NCI-H1694 treated with DMSO at 0.1 percent for 48 hours (cell line): ENCODE measurements at places on chromosomes 6 and 20.

DNA sequence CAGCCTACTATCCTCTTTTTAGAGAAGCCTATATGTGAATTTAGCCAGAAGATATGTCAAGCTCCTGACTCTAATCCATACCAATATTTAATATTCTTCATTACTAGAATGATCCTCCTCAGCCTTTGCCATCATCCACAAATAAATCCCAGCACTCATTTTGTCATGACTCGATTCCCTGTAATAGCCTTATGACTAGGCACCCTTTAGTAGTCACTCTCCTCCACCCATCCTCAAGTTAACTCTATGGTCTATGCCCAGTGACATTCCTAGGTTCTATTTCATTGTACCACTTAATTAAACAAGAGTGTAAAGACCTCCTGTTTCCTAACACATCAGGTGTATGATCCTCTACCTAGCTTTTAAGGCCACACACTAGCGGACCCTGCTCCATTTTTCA lies 450.4 kb upstream of the CITED2 start:
- no peak for DNase-seq

DNA sequence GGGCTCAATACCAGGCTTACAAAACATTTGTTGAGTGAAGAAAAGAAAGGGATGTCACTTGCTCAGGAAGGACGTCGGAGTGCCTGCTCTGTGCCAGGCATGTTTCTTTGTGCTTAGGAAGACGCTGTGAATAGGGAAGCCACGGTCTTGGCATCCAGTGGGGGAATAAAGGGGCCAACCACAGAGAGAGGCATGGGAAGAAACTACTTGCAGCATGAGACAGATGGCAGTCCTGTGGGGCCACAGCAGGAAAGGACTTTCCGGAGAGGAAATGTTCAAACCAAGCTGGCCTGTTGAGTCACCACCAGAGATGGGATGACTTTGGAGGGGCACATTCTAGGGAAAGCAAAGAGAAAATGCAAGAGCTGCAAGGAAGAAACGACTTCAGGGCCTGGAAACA lies 173.2 kb downstream of the CDH26 start:
- DNase-seq, result no peak

DNA sequence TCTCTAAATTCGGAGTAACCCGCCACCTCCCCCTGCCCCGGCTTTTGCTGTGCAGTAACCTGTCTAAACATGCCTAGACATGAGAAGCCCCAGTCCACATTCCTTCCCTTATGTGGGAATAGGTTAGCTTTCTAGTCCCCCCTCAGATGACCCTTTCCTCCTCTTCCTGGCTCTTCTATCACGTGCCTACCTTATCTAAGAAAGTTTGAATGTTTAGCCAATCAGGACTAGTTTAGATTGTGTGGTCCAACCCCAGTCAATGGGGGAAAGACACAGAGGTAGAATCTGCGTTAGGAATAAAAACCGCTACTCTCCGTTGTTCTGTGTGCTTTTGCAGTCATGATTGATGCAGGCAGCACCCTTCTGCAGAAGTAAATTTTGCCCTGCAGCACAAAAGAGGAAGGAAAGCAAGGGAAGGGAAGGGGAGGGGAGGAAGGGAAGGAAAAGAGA lies 69.0 kb upstream of the CD93 start:
- DNase-seq, result no peak

DNA sequence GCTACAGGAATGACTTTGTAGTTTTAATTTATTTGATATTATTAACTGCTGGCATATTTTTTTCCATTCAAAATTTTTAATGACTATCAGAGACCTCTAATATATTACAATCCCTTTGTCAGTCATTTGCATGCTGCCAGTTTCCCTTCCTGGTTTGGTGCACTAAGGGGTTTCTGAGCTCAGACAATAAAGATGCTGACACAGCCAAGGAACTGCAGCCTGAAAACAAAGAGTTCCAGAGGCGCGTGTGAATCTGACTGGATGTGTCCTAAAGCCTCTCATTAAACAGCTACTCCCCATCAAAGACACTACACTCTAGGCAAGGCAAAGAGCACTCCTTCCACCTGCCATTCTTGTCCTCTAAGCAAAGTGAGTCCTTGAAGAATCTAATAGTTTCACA lies 116.8 kb upstream of the DST start:
- no peak for DNase-seq

- no peak for DNase-seq
Observed at GRCh38 chr6:19734519-19734918, 102.7 kb upstream of the ID4 start.

DNA sequence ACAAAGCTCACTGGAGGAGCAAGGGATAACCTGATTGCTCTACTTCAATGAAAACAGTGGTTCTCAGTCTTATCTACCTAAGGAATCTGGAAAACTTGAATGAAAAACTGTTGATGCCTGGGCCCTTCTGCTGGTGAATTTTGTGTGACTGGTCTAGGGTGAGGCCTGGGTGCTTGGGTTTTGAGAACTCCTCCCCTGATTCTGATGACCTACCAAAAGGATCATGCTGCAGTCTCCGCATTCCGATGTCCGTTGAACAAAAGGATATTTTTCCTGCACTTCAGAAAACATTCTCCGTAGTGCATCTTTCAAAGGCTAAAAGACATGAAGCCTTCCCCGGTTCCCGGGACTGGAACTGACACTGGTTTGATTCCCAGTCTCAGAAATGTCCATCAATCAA lies 157.9 kb downstream of the SYNDIG1 start:
- no peak for DNase-seq

GRCh38 chr20:57664476-57664875 lies 44.2 kb upstream of the ZBP1 start:
- DNase-seq, result no peak

GRCh38 chr6:145815309-145816274 lies 997 bp upstream of the FBXO30 start:
- DNase-seq, result peak; percentile 17

DNA sequence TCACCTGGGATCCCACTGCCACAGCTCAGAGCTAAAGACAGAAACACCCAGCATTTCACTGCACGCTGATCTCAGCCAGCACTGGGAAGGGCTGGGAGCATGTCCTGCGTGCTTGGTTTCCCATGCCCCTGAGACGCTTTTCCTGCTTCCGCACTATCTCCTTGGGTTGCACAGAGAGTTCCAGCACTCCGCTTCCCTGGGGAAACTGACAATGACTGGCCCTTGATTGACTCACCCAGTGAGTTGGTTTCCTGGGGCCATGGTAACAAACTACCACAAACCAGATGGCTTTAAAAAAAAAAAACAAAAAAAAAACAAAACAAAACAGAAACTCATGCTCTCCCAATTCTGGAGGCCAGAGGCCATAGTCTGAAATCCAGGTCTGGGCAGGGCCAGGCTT lies 14.8 kb upstream of the MAS1L start:
- DNase-seq, result no peak

GRCh38 chr6:130955755-130956154 lies 107.3 kb downstream of the EPB41L2 start:
- no peak for DNase-seq

GRCh38 chr6:131250122-131250521 lies 114.9 kb downstream of the AKAP7 start:
- DNase-seq, result no peak

- DNase-seq, result no peak
Observed at GRCh38 chr20:29301624-29302259, 1955.7 kb upstream of the DEFB115 start.

- no peak for DNase-seq
Observed at GRCh38 chr6:83311231-83311630, 118.1 kb downstream of the RWDD2A start.

DNA sequence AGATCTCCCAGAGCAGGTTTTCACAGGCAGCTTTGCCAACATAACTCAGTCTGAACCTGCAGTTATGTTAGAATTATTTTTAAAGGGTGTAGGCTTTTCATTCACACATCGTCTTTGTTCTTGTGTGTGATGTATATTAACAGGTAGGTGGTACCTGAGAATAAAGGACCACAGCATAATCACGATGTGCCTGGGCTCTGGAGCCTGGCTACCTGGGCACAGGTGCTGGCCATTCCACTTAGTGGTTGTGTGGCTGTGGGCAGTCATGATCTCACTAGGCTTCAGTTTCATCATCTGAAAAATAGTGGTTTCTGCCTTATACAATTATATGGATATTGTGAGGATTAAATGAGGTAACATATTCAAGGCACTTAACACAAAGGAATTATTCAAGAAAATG lies 6.4 kb downstream of the CD109 start:
- DNase-seq, result no peak

DNA sequence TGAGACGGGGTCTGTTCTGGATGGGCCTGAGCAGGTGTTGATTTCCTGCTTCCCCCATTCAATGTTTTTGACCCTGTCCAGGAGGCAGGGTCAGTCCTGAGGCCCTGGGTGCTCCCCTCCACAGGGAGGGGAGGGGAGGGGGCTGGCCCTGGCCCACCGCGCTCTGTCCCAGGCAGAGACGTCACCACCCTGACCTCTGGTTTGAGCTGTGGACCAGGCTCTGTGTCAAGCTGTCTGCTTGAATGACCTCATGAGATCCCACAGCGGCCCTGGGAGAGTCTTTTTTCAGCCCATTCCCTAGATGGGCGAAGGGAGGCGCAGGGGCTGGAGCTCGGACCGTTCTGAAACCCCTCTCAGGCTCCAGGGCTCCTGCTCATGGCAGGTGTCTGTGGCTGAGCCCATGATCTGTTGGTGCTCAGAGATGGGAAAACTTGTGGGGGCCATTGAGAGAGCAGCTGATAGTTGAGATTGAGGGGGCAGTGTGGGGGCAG lies 8.9 kb upstream of the LKAAEAR1 start:
- DNase-seq, result no peak

- no peak for DNase-seq
Observed at GRCh38 chr20:44646023-44646640, 5.4 kb downstream of the ADA start.

- DNase-seq, result no peak
Observed at GRCh38 chr6:159972506-159973268, 3.8 kb downstream of the IGF2R start.

GRCh38 chr20:14732996-14733395 lies 395.6 kb upstream of the FLRT3 start:
- no peak for DNase-seq

- no peak for DNase-seq
Observed at GRCh38 chr6:2127484-2127911, 117.9 kb downstream of the GMDS start.

GRCh38 chr20:39225536-39225935 lies 263.4 kb downstream of the DHX35 start:
- no peak for DNase-seq

GRCh38 chr6:48186746-48187145 lies 75.7 kb upstream of the PTCHD4 start:
- no peak for DNase-seq

DNA sequence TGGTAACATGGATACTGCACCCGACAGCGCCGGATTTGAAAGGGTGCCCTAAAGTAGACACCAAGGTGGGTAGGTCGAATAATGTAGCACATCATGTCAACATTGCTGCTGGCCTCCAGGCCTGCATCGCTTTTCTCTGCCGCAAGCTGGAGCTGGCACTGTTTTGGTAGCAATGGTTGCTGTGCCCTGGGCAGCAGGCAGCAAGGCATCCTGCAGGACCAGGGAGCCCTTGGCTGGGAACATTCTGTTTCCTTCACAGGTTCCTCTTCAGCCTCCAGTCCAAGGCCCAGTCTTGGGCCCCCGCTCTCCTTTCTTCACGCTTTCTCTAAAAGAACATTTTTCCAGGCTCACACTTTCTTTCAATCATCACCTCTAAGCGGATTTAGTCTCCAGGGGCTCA lies 365.8 kb upstream of the JARID2 start:
- DNase-seq, result no peak

DNA sequence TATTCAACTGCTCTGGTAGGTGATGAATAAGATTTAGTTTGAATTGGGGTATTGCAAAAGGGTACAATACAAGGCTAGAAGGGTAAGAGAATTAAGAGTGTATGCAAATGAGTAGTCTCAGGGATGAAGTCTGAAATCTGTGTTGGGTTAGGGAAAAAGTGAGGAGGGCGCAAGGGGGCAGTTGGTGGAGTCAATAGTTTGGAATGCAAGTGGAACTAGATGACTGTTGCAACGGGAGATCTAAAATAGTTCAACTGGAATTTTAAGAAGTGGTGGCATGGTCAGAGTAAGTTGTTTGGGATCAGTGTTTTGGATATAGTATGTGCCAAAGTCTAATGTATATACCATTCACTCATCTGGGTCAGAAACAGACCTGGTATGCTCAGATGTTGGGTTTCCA lies 329.6 kb downstream of the GJA1 start:
- DNase-seq, result no peak

GRCh38 chr6:3732345-3733141 lies 19.0 kb downstream of the PXDC1 start:
- DNase-seq, result peak; percentile 25

GRCh38 chr20:58004146-58004545 lies 224.3 kb downstream of the ANKRD60 start:
- no peak for DNase-seq

- DNase-seq, result no peak
Observed at GRCh38 chr6:121438869-121439268, 3.4 kb downstream of the GJA1 start.

GRCh38 chr6:145031001-145031400 lies 704.3 kb downstream of the EPM2A start:
- DNase-seq, result no peak

- no peak for DNase-seq
Observed at GRCh38 chr6:1589208-1589607, 20.5 kb upstream of the FOXC1 start.

DNA sequence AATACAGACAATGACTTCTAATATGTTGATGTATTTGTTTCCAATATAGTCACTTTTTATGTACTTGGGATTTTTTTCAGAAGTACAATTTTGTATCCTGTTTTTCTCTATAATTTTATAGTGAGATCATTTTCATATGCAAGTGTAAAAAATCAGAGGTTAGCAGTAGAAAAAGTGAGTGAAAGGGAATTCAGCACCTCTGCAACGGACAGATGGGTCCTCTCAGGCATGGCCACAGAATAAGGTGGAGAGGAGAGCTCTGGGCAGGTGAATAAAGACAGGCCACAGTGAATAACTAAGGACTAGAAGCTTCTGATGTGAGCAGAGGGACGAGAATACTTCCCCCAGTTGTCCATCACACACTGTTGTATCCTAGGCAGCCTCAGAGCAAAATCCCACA lies 210.1 kb upstream of the CNR1 start:
- DNase-seq, result no peak

GRCh38 chr20:7010527-7010926 lies 243.0 kb downstream of the BMP2 start:
- DNase-seq, result no peak

- no peak for DNase-seq
Observed at GRCh38 chr6:146154197-146154596, 125.3 kb downstream of the GRM1 start.

GRCh38 chr6:102812242-102812641 lies 1418.7 kb downstream of the GRIK2 start:
- no peak for DNase-seq

DNA sequence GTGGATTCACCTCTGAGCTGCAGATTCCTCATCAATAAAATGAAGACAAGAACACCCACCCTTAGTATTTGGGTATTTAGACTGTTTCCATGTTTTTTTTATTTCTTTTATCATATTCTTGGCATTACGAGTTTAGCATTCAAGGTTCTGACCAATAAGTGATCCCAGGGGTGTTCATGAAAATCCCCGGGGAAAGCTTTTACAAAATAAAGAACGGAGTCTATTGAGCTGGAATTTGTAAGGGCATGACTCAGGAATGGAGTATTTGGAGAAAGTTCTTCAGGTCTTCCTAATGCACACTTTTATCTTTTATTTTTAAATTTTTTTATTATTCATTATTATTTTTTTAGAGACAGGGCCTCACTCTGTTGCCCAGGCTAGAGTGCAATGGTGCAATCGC lies 19.4 kb upstream of the TOX2 start:
- DNase-seq, result no peak
